ENCODE measurements at places on chromosomes 1 and 21.

GRCh38 chr1:42456754-42457089 lies 379 bp downstream of the PPCS start:
- peak; percentile 28 for DNase-seq

- no peak for DNase-seq
These were observed 288.7 kb downstream of the SPATA17 start for GRCh38 chr1:217919683-217920388.

GRCh38 chr1:43011020-43011419 lies 52.4 kb upstream of the SLC2A1 start:
- no peak for DNase-seq

GRCh38 chr1:207841293-207841692 lies 69.6 kb downstream of the CD34 start:
- no peak for DNase-seq

- no peak for DNase-seq
These were observed 32.7 kb downstream of the FHAD1 start for GRCh38 chr1:15279576-15280230.

DNA sequence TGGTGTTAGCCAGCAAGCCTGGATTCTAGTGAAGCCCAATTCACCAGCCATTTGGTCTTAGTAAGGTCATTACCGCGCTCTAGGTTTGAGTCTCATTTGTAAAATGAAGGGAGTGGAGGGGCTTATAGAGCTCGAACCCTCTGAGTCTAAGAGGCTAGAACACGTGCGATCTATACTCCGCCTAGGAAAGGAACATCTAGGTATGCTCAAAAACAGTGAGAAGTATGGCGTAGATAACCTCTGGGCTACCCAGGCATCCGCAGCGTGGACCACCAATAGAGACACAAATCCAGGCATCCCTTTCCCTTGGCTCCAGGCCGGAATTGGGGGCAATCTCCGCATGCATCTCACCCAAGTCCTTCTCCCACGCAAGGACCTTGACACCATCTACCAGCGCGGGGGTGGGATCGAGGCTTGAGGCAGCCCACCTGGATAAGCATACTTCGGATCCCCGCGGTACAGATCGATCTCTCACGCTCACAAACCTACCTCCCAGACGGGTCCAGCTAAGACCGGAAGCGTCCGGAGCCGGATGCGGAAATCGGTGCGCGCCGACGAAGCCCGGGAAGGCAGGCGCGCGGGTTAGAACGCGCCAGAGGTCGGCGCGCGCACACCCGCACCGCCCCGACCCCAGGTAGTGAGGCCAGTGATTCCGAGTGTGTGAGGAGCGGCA lies at the start of gene METTL25B:
Gene METTL25B (plus strand): TSS at position 544 of the 673 bp plus-strand sequence. CDS start 636 bp downstream, outside the sequence.
- peak; percentile 65 for DNase-seq

GRCh38 chr1:17544776-17545350 lies 5.4 kb downstream of the ARHGEF10L start:
- DNase-seq: no peak

- DNase-seq: peak; percentile 74
These were observed 57.3 kb downstream of the MAB21L3 start for GRCh38 chr1:116168277-116169032.

GRCh38 chr21:15549671-15550070 lies 180.1 kb upstream of the USP25 start:
- no peak for DNase-seq

GRCh38 chr1:208923946-208924720 lies 659.4 kb upstream of the CAMK1G start:
- no peak for DNase-seq

GRCh38 chr1:37765916-37766664 lies 1.2 kb upstream of the EPHA10 start:
- no peak for DNase-seq

- DNase-seq: no peak
These were observed 71.1 kb upstream of the F3 start for GRCh38 chr1:94612525-94613204.

DNA sequence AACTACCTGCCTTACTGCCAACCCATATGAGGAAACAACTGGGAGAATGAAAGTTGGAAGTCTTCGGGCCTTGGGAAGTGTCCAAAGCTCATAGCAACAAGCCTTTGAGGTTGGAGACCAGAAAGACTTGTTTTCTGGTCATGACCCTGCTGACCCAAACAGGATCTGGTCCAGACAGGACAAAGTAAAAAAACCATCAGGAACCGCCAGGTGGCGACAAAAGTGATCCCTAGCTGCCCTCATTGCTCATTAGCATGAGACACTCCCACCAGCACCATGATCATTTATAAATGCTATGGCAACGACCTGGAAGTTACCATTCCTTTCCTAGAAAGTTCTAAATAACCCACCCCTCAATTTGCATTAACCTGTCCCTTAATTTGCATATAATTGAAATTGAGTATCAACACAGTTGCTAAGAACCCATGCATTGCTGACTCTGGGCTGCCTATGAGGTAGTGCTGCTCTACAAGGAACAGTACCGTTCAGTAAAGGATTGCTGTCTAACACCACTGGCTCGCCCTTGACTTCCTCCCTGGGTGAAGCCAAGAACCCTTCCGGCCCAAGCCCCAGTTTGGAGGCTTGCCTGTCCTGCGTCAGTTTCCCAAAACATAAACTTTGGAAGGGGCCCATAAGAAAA lies 89.0 kb downstream of the URB2 start:
- DNase-seq: peak; percentile 22

GRCh38 chr1:58500043-58500442 lies 46.5 kb downstream of the OMA1 start:
- DNase-seq: no peak

GRCh38 chr1:226366290-226366689 lies 41.6 kb downstream of the PARP1 start:
- no peak for DNase-seq

DNA sequence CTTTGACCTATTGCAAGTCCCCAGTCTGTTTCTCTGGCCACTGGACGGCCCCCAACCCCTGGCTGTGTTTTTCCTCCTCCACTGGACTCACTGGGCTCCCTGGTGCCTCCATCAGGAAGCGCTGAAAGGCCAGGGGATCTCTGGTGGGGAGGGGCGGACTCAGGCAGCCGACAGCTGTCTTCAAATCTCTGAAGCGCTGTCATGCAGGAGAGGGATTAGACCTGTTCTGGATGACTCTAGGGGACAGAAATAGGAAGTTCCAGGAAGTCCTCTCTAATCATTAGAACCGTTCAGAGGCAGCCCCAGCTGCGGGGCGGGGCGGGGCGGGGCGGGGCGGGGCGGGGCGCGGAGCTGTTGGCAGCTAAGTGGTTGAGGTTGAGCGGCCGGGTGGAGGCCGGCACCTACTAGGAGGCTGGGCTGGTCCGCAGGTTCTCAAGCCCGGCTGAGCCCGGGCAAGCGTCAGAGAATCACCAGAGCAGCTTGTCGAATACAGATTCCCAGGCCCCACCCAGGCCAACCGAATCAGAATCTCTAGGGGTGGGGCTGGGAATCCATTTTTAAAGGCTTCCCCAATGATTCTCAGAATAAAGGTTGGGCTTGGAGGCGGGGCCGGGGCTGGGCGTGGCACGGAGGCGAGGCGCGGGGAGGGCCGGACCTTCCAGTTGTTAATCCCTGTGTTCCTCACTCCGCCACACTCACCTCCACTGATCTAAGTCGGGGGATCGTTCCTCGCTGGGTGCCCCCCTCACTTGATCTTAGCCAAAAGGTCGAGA lies 11.4 kb upstream of the PHLDA3 start:
- DNase-seq: peak; percentile 38

DNA sequence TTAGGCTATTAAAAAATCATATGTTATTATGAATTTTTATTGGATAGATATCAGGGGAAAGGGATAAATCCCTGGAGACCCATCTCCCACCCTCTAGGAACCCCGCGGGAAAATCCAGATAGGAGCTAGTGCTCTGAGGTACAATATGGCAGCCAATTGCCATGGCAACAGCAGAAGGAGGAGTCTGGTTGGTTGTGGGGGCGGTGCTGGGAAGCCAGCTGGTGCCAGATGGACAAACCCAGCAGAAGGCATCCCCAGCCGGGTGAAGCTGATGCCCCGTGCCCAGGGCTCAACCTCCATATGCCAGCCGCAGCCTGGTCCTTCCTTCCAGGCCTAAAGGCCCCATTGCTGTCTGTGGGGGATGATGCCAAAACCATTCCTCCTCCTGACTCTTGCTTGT lies 38.3 kb downstream of the RHBG start:
- DNase-seq: no peak

DNA sequence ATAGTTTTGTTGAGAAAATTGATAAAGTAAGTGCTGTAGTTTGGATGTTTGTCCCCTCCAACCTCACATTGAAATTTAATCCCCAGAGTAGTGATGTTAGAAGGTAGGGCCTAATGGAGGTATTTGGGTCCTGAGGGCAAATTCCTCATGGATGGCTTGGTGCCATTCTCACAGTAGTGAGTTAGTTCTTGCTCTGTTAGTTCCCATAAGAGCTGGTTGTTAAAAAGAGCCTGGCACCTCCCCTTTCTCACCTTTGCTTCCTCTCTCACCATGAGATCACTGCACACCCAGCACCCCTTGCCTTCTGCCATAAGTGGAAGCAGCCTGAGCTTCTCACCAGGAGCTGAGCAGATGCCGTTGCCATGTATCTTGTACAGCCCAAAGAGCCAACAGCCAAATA lies 354.8 kb upstream of the NFIA start:
- no peak for DNase-seq

GRCh38 chr1:238991765-238992495 lies 394.4 kb upstream of the CHRM3 start:
- DNase-seq: no peak

- no peak for DNase-seq
These were observed 1.2 kb upstream of the ST3GAL3 start for GRCh38 chr1:43705982-43706597.

- DNase-seq: no peak
These were observed 126.9 kb downstream of the ESRRG start for GRCh38 chr1:216596281-216596862.

Measured in activated T-helper 9 cell treated with anti-CD3 and anti-CD28 coated beads, Interleukin-2, amount 50 U/mL, for 16 hours (primary cell).